ENCODE measurements at places on chromosomes 11 and 22.
A peak's percentile ranks its signal among the peaks of the same experiment; 100 is the strongest.

GRCh38 chr11:75677909-75678308 lies 9.1 kb upstream of the MAP6 start:
- no peak for DNase-seq

DNA sequence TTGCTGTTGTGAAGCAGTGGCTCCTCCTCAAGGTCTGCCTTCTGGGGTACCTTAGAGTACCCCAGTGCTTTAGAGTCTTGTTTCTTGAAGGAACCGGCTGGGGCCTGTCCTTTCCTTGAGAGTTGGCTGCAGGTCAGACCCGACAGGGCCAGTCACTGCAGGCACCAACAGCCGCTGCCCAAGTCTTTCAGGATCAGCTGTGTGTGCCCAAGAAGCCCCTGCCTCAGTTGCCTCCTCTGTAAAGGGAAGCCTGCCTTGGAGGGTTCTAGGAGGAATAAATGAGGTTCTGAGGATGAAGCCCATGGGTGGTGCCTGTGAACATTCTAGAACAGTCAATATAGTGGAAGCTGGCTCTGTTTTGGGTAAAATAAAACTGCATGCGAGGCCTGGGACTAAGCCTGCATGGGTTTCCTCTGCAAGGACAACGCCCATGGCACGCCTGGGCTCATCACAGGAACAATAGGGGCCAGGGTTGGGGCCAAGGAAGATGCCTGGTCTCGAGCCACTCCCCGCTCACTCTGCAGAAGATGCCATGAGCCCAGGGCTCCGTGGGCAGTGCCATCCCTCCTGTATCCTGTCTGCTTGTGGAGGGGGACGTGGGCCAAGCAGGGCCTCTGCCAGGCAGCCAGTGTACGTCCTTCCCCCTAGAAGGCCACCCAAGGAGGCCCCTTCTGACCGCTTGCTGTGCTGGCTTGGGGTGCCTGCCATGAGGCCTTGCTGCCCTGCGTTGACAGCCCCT lies 81.6 kb downstream of the MED15 start:
- no peak for DNase-seq

DNA sequence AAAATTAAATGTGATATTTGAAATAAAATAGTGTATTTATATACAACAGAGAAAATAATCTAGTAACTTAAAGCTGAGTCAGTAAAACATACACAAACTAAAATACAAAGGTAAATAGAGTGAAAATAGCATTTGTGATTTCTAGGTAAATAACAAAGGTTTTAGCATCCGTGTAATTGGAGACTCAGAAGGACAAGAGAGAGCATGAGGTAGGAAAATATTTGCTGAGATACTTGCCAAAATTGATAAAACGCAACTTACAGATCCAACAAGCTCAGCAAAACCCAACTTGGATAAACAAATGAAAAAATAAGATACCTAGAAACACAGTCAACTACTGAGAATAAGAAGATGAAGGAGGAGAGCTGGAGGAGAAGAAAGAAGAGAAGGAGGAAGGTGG lies 634.7 kb upstream of the CCDC179 start:
- no peak for DNase-seq

DNA sequence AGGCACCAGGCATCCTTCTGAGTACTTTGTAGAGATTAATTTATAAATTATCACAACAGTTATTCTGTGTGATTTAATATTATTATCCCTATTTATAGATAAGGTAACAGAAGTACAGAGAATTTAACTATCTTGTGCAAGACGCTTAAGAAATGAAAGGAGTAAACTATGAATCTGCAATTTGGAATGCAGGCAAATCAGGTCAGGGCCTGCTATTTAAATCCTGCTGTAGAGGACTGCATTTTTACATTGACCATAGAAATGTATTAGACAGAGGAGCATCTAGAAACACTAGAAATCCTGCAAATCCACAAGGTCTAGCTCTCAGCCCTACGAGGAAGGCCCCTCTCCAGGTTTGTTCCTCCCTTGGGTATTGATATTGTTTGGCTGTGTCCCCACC lies 336.2 kb downstream of the ETS1 start:
- peak; percentile 18 for DNase-seq

GRCh38 chr22:30841273-30841672 lies 127.3 kb downstream of the MORC2 start:
- peak; percentile 35 for DNase-seq

DNA sequence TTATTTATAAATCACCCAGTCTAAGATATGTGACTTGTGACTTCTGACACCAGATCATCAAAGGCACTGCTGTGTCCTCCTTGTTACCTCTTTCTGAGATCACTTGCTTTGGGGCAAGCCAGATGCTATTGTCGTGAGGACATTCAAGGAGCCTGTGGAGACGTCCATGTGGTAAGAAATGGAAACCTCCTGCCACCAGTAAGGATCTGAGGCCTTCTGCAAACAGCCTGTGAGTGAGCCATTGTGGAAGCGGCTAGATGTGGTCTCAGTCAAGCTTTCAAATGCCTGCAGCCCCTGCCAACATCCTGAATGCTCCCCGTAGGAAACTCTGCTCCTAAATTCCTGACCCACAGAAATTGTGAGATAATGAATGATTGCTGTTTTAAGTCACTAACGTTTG lies 11.7 kb upstream of the RDX start:
- DNase-seq, result no peak

- DNase-seq, result peak; percentile 44
Measured at GRCh38 chr11:117071344-117071787, 26.9 kb downstream of the SIK3 start.

DNA sequence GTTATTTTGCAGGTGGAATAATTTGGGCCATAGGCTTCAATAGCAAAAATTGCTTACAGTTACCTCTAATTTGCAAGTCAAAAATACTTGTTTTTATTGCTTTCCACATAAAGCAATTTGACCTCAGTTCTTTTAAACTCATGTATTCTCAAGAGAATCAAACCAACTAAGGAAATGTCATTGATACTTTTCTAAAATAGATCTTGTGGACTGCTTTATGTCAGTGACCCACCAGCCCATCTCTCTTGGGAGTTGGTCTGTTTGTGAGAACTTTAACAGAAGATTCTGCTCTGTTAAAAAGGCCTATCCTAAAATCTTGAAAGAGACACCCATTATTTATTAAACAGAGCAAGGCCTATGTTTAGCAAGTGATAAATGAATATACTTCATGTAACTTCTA lies 75.2 kb downstream of the DDIAS start:
- no peak for DNase-seq

- DNase-seq, result no peak
Measured at GRCh38 chr11:10478574-10479550, 23.8 kb downstream of the AMPD3 start.

DNA sequence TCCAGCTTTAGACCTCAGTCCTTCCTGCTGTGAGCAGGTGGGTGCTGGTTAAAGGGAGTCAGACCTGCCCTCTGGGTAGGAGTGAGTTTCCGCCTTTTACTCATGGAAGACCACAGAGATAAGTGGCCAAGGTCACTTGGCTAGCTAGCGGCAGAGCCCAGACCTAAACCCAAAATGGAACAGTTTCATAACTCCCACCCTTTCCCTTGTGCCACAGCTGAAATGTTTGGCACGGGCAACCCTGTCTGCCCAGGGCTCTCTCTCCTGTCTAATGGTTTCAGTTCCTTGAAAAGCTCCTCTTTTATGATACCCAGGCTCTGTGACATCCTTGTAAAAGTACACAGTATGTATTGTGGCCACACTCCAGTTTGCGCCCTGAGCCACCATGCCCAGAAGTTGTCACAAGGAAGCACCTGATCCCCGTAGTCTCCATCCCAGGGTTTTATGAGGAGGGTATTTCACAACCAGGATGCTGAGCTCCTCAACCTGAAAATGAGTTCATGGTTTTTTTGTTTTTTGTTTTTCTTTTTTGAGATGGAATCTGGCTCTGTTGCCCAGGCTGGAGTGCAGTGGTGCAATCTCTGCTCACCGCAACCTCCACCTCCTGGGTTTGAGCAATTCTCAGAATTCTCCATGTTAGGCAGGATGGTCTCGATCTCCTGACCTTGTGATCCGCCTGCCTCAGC lies 5.1 kb downstream of the MB start:
- DNase-seq, result no peak

DNA sequence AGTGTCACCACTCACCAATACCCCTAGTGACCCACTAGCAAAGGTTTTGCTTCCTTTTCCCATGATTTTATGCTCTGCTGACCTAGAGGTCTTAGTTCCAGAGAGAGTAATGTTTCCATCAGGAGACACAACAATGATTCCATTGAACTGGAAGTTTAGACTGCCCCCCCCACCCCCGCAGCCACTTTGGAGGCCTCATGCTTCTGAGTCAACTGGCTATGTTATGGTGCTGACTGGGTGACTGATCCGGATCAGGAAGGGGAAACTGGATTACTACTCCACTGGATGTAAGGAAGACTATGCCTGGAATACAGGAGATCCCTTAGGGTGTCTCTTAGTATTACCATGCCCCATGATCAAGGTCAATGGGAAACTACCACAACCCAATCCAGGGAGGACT lies 633.6 kb downstream of the OPCML start:
- DNase-seq, result no peak

GRCh38 chr22:37193629-37194191 lies 5.7 kb upstream of the C1QTNF6 start:
- peak; percentile 56 for DNase-seq

DNA sequence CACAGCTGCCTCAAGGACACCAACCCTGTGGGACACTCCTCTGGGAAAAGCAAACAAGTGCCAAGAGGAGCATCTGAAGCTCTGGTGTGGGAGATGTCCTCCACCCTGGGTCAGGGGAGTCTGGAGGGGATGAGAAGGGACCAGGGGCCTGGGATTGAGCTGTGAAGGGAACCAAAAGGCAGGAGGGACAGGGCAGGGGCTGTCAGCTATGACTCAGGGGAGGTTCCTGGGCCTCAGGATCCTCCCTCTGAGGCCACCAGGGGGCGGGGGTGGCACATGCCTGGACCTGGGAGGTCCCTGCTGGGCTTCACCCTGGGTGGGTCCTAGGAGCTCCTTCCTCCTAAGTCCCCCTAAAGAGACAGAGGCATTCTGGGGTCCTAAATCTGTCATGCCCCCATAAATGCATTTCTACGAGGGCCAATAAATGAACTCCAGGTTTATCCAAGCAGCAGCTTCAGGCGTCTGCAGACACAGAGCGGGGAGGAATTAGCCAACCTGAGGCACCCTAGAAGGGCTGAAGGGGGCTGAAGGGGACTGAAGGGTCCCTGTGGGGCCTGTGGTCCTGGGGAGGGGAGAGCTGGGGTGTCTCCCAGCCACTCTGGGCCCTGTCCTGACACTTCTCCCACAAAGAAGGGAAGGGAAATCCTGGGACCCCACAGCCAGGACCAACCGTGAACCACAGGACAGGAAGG lies 31.9 kb upstream of the IGLL5 start:
- peak; percentile 21 for DNase-seq

DNA sequence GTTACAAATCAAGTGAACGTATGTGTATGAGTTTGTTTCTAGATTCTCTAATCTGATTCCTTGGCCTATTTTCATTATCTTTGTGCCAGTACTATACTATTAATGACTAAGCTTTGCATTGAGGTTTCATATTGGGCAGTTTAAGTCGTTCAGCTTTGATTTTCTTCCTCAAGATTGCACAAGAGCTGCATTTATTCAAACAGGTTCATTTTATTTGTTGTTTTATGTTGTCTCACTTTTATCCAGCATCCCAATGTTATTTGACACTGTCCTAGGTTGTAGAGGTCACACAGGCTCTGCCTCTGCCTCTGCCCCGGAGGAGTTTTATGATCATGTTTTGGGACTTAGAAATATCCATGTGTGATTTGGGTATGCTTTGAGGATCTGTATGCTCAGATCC lies 79.8 kb downstream of the TEAD1 start:
- no peak for DNase-seq

GRCh38 chr11:58509748-58510147 lies 1.8 kb upstream of the OR5B21 start:
- DNase-seq, result no peak

GRCh38 chr11:19320827-19321226 lies 80.1 kb upstream of the E2F8 start:
- no peak for DNase-seq

- no peak for DNase-seq
Measured at GRCh38 chr11:126740846-126741245, 259.7 kb downstream of the KIRREL3 start.

GRCh38 chr22:35553341-35553740 lies 12.7 kb downstream of the RASD2 start:
- no peak for DNase-seq

Data from EL (cell line).